Cardiac ventricle fibroblast (primary cell): ENCODE measurements at places on chromosomes 1 and 21. TPM values are rescaled to one million over a fixed set of nuclear protein-coding genes. Genes with fewer than 3 reads are reported as not detected.

Gene OLIG2
- not detected in 2 replicates for total RNA-seq

Gene KCNA2
- total RNA-seq = 0.06 and 0.10 TPM in 2 replicates

Gene DONSON
- total RNA-seq = 4.7 and 11.8 TPM in 2 replicates

Gene NBPF4
- total RNA-seq = not detected in 2 replicates

Gene SLC9C2
- total RNA-seq = not detected in 2 replicates

Gene UBXN11
- total RNA-seq = 1.2 and 4.8 TPM in 2 replicates

Gene SH3BGR
- 2.7 and 6.1 TPM in 2 replicates for total RNA-seq

Gene ST3GAL3
- 10.7 and 13.4 TPM in 2 replicates for total RNA-seq

Gene LDLRAD1
- total RNA-seq = not detected in 2 replicates

Gene PCSK9
- 0.29 and 0.31 TPM in 2 replicates for total RNA-seq

Gene OR14I1
- not detected in 2 replicates for total RNA-seq

Gene SYT2
- total RNA-seq = not detected in 2 replicates

Gene TMIGD3
- total RNA-seq = not detected in 2 replicates

Gene TFF3
- 0.12 TPM in 1 of 2 replicates, not detected in the other for total RNA-seq

Gene HFM1
- total RNA-seq = 0.05 and 0.12 TPM in 2 replicates

Gene ADAMTS5
- total RNA-seq = 8.4 and 8.7 TPM in 2 replicates

Gene CELA2A
- not detected in 2 replicates for total RNA-seq

Gene ASAP3
- 51.4 and 52.9 TPM in 2 replicates for total RNA-seq

Gene ESRRG
- total RNA-seq = not detected in 2 replicates

Gene ANXA9
- not detected in 2 replicates for total RNA-seq

Gene SHISA4
- total RNA-seq = 24.9 and 28.2 TPM in 2 replicates

Gene SLC22A15
- total RNA-seq = 0.50 and 1.7 TPM in 2 replicates

Gene SLC26A9
- total RNA-seq = not detected in 2 replicates

Gene HCN3
- total RNA-seq = 0.06 and 0.15 TPM in 2 replicates

Gene FNDC5
- total RNA-seq = 1.00 and 1.3 TPM in 2 replicates

Gene GBP7
- total RNA-seq = not detected in 2 replicates

Gene KRTAP13-4
- total RNA-seq = not detected in 2 replicates

Gene HOOK1
- total RNA-seq = under 0.01 TPM in 1 of 2 replicates, not detected in the other

Gene RORC
- not detected in 2 replicates for total RNA-seq

Gene KRTAP10-7
- not detected in 2 replicates for total RNA-seq

Gene C1QTNF12
- 0.25 and 0.93 TPM in 2 replicates for total RNA-seq

Gene EIF4G3
- 34.9 and 43.7 TPM in 2 replicates for total RNA-seq

Gene SLC50A1
- 21.6 and 28.6 TPM in 2 replicates for total RNA-seq

Gene LORICRIN
- total RNA-seq = not detected in 2 replicates

Gene AMY2A
- total RNA-seq = not detected in 2 replicates

Gene WDR26
- 57.7 and 60.2 TPM in 2 replicates for total RNA-seq

Gene CLEC20A
- total RNA-seq = not detected in 2 replicates

Gene AGBL4
- not detected in 2 replicates for total RNA-seq

Gene SLC45A3
- total RNA-seq = 3.2 and 5.5 TPM in 2 replicates

Gene TNFSF4
- 0.37 and 2.0 TPM in 2 replicates for total RNA-seq

Gene CHIA
- total RNA-seq = not detected in 2 replicates

Gene FNDC10
- 12.5 and 15.5 TPM in 2 replicates for total RNA-seq

Gene B4GALT3
- 17.4 and 22.2 TPM in 2 replicates for total RNA-seq

Gene CD1E
- not detected in 2 replicates for total RNA-seq

Gene HSD3B1
- not detected in 2 replicates for total RNA-seq

Gene SCMH1
- 14.5 and 14.7 TPM in 2 replicates for total RNA-seq

Gene NUF2
- 0.64 and 0.69 TPM in 2 replicates for total RNA-seq

Gene KCNK2
- 0.31 and 0.49 TPM in 2 replicates for total RNA-seq

Gene SH2D1B
- total RNA-seq = not detected in 2 replicates

Gene HMGCS2
- not detected in 2 replicates for total RNA-seq

Gene PAPPA2
- total RNA-seq = 0.31 and 0.54 TPM in 2 replicates
